NCI-H69 (cell line): ENCODE measurements at places on chromosomes 7 and 10.

DNA sequence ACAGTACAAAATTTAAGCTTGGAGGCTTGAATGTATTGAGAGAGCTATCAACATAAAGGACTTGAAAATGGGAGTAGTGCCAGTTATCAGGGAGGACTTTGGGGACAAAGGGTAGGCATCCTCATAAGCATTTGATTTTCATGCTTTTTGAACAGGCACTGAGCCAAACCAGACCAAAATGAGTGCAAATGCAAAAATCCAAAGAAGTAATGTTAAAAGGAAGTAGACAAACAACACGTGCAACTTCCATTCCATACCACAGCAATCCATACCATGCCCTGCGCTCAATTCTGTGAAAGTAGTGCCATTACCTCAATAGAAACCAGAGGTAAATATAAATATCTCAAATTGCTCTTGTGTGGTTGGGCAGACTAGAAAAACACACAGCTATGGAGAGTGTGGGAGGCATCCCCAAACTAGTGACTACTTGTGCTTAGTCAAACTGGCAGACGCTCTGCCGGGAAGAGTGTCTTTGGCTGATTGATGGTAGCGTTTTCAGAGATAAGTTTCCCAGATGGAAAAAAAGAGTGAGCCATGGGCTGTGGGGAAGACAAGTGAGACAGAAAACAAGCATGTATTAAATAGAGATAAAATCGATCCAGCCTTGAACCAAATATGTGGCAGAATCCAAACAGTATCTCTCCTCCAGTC is 161.5 kb downstream of the CREB5 start:
- peak; percentile 68 for DNase-seq

DNA sequence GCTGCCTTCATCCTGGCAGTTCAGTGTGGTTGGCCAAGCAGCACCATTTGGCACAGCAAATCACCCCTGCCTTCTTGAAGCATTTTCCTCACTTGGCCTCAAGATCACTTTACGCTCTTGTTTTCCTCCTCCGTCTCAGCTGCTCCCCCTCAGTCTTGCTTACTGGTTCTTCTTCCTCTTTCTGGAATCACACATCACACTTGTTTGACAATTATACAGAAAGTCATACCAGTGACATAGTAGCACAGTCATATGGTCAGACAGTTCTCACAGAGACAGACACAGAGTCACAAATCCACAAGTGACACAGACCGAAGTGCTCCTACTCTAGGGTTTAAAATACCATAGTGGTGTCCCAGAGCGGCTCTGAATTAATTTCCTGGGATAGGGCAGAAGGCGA is 43.8 kb upstream of the ARL4A start:
- DNase-seq = no peak

- no peak for DNase-seq
These were observed 418.5 kb upstream of the MGMT start for GRCh38 chr10:129048513-129048912.

- DNase-seq = no peak
These were observed 43.1 kb downstream of the CCDC71L start for GRCh38 chr7:106617860-106618259.

DNA sequence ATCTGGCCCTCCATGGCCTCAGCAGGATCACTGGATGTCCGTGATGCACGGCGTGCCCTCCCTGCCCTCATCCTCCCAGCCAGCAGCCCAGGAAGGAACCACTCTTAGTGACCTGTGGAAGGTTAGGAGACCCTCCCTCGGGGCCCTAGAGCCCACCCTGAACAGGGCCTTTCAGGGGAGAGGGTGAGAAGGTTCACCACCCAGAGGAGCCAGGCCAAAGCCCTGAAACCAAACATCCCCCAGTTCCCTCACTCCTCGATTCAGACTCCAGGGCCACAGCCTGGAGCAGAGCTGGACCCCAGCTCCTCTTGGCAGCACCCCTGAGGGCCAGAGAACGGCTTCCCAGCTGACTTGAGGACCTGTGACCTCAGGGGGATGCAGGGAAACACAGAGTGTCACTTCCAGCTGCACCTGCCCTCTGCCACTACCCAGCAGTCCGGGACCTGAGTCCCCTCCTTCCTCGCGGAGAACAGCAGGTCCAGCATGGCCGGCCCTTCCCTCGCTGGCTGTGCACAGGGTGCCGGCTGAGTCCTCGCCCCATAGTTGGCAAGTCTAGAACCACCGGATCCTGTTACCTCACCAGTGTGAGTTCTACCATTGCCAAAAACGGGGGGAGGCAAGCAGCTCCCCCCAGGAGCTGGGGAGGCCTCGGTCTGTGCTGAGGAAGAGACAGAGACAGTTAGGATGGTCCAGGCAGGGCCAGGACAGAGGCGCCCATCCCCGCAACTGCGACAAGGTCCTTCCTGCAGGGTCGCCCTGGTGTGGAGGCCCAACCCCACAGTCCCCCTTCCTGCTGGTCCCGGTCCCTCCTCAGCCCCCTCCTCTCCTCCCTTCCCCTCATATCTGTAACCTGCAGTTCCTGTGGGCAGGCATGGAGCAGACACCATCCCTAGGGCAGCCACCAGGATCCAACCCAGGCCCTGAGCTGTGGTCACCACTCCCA is 158.6 kb downstream of the NRF1 start:
- DNase-seq = no peak

DNA sequence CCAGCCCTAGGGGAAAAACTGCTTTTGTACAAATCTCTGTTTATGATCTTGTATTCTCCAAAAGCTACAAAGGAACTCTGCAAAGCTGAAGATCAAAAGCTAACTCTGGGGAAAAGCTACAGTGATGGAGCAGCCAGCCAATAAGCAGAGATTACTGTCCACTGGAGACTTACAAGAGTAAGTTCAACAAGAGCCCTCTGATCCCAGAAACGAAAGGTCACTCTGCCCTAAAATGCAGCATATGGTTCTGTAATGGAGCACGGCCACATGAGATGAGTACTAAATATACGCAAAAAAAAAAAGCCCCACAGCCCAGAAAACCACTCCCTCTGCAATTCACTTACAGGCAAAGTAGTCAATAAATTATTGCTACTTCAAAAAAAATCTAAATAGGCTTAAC is 60.1 kb downstream of the ERCC6 start:
- no peak for DNase-seq

DNA sequence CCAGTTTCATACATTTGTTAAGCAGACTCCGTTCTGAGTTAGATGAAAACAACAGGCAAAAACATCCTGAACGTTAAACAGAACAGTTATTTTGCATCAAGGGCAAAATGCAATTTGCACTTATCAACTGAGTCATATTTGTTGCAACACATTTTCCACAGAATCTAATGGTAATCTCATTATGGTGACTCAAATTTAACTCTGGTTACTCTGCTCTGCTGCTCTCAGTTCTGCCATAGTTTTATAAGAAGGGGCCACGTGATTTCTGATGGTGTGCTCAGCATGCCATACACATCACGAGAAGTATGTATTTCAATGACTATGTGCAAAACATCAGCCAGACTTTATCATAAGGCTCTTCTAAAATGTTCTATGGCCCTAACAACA is 148.8 kb downstream of the CHCHD3 start:
- DNase-seq = no peak
